ENCODE measurements at places on chromosomes 7 and 10.

DNA sequence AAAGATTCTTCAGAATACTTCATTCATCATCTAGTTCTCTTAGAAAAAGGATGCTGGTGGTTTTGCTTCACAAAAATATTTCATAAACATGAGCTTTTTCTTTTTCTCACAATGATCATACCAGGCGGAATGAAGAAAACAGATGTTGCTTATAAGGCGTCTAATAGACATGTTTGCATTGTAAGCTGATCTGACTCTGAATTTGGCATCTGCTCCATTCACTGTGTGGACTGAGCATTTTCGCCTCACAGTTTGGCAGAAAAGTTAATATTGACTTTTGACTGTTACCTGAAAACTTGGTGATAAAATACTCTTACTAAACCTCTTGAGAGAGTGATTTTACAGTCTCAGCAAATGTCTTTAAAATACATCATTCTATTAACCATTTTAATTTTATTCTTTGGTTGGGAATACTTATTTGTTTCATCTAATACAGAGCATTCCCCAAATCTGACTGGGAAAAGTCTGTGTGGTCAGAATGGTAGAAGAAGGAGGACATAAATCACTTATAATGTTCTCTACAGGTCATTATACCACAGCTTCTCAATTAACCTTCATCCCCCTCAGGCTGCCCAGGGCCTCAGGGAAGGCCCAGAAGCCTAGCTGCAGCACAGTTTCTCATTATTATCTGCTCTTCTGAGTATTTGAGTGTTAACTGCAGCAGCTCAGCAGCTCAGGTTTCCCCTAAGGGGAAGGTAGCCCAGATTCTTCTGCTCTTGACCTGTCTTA is 121.6 kb upstream of the KAT6B start:
- DNase-seq = peak; percentile 29

DNA sequence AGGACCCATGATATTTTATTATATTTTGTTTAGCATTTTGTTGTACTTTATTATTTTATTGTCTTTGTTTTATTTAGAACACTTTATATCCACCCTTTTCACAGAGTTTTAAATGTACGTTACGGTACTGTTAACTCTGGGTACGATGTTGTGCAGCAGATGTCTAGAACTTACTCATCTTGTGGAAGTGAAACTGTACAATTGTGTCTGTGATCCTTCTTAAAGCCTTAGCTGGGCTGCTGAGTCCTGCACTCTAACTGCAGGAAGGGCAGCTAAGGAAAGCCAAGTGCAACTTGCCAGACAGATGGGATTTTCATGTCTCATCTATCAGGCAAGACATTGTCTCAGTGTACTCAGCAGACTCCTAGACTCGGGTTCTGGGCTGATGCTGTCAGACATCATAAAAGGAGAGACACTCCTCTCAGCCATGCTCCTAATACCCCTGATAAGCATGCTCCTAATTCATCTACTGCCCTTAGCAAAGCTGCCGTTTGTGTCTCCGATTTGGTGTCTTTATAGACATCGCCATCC is 14.6 kb upstream of the INSYN2A start:
- DNase-seq = no peak

- no peak for DNase-seq
These were observed 161.0 kb upstream of the TRIM24 start for GRCh38 chr7:138299066-138299465.

DNA sequence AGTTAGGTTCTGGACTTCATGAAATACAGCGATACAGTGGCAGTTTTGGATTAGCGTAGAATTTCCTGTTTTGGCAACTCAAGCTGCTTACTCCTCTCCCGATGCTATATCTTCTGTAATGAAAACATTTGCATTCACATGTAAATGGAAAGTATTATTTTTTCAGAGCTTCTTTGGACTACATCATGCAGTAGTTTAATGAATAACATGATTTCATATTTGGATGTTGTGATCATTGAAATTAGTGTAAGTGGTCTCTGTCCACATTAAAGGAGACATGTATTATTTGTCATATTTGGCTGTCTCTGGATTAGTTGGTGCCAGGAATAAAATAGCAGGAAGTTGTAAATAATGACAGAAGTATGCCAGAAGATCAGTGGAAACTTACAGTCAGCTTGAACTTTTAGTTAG is 331.6 kb downstream of the GFRA1 start:
- no peak for DNase-seq

GRCh38 chr7:156113731-156114130 is 301.5 kb upstream of the SHH start:
- no peak for DNase-seq

DNA sequence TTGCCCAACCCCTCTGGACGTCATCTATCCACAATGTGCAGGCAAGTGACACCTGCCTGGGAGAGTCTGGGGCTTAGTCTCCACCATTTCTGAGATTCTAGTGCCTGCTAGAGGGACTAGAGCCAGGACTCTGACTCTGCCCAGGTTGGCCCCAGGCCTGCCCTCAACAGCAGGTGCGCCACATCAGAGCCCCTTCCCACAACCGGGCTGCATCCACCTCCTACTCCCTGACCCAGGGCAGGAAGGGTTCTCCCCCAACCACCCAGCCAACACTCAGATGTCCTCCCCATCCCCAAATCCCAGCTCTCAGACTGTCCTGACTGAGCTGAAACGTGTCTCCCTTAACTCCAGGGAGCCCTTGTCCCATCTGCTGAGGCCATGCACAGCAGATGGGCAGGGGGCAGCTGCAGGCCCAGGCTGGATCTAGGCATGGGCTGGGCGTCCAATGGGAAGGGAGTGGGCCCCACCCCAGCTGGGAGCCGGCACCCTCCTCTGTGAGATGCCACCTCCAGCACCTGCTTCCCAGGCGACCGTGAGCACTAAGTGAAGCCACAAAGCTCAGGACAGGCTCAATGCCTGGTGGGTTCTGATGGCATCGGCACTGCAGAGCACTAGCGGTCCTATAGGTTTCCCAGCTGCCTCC is 49.2 kb downstream of the RASGEF1A start:
- no peak for DNase-seq

GRCh38 chr10:1381339-1381738 is 325.2 kb downstream of the WDR37 start:
- no peak for DNase-seq

GRCh38 chr7:120014925-120015465 is 258.0 kb upstream of the KCND2 start:
- DNase-seq = peak; percentile 57

DNA sequence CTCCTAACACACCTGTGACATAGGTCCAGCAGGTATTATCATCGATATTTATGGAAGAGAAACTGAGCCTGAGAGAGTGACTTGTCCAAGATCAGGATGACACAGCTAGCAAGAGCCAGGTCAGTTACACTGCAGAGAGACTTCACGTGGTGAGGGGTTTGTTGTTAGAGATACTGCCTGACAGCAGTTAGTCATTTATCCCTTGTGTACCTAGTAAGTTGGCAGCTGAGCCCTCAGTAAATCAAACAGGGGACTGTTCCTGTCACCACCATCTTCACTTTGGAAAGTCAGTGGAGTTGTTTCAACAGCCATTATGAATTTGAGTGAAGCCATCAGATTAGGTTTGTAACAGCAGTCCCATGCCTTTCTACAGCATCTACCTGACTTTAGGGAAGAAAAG is 87.5 kb upstream of the GATA3 start:
- DNase-seq = no peak

GRCh38 chr7:36039243-36039642 is 113.8 kb upstream of the EEPD1 start:
- DNase-seq = no peak

GRCh38 chr10:58577437-58577777 is 64.7 kb downstream of the BICC1 start:
- DNase-seq = peak; percentile 87

DNA sequence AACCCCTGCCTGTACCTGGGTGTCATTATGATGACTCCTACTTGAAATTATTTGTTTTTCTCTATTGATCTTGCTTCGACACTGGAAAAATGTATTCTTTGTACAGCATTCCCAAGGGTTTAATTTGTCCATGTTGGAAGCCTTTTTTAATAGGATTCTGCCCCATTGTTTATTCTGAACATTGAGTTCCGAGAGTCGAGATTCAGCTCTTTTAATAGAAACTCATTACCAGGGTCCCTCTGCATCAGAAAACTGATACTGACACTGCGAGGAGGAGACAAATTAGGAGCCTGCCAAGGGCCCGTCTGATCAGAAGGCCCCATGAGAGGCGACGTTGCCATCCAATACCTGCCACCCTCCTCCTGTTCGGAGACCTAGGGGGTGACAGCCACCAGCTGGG is 260.5 kb upstream of the ZMIZ1 start:
- no peak for DNase-seq

DNA sequence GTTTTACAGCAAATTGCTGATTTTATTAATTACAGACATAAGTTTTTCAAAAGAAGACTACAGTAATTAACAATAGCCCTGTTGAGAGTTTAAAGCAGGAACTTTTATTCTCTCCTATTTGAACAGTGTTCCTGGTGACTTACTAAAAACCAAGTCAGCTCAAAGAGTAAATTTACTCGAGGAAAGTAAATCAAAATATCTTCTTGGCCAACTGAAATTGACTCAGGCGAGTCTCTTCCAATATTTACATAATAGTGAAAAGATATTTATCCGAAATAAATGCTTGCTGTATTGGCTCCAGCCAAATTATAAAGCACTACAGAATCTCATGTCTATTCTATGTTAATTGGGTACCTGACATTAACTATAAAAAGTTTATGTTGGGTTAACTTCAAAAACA is 13.2 kb downstream of the CYTH3 start:
- DNase-seq = no peak

GRCh38 chr7:38163671-38164070 is 14.4 kb upstream of the STARD3NL start:
- DNase-seq = no peak

DNA sequence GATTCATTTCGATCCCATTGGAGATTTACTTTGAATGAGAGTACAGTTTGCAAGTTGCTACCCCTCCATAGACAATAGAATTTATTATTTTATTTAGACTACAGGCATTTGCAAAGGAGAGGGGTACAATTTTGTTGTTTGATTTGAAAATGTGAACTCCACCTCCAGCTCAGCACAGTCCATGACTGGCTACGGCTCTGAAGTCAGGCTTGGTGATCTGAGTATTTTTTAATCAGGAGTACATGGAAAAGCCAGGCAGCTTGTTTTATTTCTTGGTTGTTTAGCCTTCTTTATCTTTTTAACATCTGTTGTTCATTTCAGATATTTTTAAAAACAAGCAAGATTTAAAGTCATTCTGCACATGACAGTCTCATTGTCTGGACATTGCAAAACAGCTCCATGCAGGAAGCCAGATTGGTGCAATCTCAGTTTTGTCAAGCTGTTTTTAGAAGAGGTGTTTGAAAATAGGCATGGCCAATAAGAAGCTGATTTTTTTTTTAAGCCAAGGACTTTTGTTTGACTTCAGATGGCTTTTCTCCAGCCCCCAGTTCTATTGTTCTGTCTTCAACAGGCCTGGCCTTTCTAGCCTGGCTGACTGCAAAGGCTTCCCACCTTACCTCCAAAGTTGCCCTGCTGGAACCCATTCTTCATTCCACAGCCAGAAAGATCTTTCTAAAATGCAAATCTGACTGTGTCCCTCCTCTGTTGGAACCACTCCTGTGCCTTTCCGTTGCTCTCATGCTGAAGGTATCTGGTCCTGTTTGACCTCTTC is 12.2 kb downstream of the PLXDC2 start:
- DNase-seq = no peak

- DNase-seq = no peak
These were observed 484.7 kb upstream of the PODXL start for GRCh38 chr7:132041108-132041507.

DNA sequence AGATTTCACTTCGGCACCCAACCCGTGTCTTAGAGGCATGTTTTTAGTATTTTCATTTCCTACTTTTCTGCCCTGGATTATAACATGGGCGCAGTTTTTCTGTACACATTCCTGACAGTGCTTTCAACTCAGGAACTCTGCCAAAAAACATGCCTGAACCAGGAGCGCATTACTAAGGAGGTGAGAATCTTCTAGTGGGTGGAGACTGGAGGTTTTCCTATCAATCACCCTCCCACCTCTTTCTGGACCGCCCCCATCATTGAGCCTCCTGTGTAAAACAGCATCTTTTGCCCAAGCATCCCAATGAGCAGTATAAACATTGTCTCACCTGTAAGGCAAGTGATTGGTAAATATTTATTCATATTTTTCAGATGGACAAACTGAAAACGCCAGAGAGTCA is 53.2 kb downstream of the STK17A start:
- peak; percentile 85 for DNase-seq

GRCh38 chr7:8908889-8909288 is 475.5 kb downstream of the NXPH1 start:
- DNase-seq = no peak

DNA sequence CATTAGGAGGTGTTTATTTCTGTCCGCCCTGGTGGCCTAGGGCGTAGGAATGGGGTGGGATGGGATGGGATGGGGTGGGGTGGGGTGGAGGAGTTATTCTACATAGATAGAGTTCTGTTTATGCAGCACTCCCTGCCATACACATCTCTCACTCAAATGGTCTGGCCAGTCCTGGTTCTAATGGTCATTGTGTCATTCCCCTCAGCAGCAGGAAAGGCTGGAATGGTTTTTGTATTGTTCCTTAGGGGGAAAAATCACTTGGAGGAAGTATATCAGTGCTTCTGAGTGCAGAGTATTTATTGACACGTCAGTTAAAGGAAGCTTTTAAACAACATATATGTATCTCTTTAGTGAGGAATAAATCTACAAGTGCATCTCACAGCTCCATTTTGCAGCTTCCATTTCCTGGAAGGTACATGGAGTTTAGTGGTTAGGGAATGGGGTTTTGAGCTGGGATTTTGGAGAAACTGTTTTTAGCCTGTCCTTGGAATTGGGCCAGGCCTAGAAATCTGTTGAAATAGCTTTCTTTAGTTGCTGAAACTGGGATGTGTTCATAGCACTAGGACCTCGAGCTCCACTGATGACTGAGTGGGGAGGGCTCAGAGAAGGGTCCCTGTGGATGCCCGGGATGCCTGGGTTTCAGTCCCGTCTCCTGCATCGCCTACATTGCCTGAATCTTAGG is 8.3 kb downstream of the TSPAN14 start:
- peak; percentile 67 for DNase-seq

DNA sequence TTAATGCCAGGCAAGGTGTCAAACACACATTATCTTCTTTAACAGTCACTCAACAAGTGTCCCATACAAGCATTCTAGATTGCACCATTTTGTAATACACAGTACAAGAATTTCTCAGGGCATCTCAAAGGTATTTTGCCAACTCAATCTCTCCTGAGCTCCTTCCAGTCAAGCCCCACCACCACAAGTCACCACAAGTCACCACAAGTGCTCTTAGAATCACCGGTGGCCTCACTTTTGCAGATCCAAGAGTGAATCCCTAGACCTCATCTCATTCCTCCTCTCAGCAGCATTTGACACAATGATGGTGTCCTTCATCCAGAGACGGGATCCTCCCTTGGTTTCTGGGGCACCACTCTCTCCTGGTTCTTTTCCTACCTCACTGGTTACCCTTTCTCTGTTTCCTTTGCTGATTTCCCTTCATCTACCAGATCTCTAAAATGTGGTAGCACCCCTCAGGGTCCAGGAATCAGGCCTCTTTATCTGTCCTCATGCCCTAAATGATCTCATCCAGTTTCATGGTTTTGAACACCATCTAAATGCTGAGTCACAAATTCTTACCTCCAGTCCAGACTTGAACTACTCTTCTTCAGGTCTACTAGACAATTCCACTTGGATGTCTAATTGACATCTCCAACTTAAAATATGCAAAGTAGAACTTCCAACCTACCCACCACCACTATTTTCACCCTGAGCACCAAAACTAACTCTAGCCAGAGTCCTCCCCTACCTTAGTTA is 26.9 kb downstream of the VPS41 start:
- no peak for DNase-seq
